DMS153 (cell line): ENCODE measurements at places on chromosomes 4 and X.

- no peak for DNase-seq
Observed at GRCh38 chr4:105150503-105150902, 3.8 kb downstream of the TET2 start.

- DNase-seq, result no peak
Observed at GRCh38 chr4:30840571-30840970, 120.4 kb downstream of the PCDH7 start.

DNA sequence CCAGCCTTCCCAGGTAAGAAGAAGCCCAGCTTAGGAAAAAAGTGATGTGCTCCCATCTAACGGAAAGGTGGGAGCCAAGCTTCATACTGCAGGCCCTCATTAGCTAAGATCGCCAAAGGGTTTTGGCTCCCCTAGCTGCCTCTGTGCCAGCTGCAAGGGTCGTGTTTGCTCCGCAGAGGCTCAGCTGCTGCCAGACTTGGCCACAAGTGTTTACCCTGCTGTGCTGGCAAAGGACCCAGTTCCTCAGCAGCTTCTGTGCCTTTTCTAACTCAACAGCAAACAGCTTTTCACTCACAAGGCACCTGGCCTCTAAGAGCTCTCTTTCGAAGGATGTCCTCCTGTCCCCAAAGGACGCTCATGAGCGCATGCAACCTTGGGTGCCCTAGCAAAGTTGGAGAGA lies 12.2 kb upstream of the VMA21 start:
- DNase-seq, result peak; percentile 66

DNA sequence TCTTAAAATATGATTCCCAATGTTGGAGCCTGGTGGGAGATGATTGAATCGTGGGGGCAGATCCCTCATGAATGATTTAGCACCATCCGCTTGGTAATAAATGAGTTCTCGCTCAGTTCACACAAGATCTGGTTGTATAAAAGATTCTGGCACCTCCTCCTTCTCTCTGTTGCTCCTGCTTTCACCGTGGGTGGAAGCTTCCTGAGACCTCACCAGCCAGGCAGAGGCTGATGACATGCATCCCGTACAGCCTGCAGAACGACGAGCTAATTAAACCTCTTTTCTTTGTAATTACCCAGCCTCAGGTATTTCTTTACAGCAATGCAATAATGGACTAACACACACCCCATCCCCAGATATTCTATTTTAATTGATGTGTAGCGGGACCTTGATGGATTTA lies 162.2 kb downstream of the NPFFR2 start:
- no peak for DNase-seq

DNA sequence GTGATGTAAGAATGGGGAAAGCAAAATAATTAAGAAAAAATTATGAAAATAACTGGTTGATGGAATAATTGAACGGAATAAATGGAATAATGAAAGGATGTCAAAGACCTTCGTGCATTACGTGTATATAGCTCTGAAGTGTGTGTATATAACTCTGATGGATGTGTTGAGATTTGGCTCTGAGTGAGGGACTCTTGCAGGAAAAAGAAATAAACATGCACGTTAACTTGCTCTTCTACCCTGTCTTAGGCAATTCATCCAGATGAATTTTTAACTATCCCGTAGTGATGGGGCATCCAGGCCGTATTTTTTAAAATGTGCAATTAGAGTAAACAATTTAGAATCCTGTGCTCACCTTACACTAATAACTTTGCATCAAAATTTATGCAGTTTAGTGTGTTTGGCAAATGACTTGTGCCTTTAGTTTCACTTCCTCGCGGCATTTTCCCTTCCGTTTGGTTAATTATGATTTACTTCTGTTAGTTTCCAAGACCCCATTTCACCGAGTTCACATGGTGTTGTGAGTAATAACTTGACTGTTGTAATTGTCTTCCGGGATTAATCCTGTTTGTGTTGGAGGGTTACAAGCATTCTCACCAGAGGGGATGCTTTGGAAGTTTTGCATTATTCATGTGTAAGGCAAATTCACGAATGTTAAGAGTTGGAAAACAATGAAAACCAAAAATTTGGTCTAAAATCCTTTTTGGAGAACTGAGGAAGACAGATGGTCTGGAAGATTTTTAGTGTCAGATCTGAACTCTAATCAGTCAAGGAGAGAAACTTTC lies 256.5 kb upstream of the FAT1 start:
- no peak for DNase-seq

GRCh38 chr4:866068-866760 lies 40.3 kb upstream of the CPLX1 start:
- no peak for DNase-seq

DNA sequence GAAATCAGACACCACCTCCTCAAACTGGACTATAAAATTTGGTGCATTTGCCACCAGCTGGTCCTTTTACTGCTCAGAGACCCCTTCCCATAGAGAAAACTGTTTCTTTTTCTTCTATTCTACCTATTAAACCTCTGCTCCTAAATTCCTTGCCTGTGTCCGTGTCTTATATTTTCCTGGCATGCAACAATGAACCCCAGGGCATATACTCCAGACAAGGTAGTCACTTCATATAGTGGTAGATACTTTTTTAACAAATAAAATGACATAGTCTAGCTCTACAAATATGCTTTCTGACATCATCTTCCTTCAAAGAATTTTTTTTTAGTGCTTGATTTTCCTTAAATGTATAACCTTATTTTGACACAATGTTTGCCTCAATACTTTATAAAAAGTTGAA lies 1402.9 kb upstream of the PABPC4L start:
- no peak for DNase-seq

DNA sequence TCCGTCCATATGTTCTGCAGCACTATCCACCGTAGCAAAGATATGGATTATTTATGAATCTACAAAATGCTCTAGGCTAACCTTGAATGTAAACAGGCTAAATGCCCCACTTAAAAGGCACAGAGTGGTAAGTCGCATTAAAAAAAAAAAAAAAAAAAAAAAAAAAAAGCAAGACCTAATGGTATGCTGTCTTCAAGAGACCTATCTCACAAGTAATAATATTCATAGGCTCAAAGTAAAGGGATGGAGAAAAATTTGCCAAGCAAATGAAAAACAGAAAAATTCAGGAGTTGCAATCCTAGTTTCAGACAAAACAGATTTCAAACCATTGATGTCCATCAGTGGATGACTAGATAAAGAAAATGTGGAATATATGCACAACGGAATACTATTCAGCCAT lies 139.4 kb downstream of the GLRA3 start:
- no peak for DNase-seq

DNA sequence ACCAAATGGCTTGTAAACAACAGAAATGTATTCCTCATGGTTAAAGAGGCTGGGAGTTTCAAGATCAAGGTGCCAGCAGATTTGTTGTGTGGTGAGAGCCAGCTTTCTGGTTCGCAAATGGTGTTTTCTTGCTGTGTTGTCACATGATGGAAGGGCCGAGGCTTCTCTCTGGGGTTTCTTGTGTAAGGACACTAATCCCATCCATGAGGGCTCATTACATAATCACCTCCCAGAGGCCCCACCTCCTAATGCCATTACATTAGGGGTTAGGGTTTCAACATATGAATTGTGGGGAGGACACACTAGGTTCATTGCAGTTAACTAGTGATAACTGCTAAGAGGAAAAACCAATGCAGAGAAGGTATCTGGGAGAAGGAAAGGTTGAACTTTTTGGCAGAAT lies 103.5 kb upstream of the ENPEP start:
- DNase-seq, result no peak

- DNase-seq, result no peak
Observed at GRCh38 chrX:20802036-20802435, 535.3 kb upstream of the RPS6KA3 start.

DNA sequence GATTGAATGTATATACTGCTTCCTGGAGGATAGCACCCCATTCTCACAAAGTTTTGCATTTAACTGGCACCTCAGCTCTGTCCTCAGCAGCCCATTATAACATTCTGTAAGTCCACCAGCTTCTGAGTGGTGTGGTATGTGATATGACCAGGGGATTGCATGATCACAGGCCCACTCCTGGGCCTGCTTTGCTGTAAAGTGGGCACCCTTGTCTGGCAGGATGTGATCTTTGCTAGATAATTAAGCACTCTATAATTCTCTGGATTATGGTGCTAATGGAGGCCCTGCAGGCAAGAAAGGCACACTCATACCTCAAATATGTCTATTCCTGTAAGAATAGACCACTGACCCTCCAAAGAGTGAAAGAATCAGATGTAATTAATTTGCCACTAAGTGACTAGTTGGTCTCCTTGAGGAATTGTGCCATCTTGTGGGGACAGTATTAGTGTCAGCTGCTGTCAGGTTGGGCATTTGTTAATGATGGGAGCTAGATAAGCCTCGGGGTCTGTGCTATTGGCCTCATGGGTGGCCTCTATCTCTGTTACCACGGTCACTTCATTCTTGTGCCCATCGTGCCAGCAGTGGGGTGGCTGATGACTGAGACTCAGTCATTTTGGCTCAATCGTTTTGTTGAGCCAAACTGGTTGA lies 2.2 kb upstream of the CFI start:
- DNase-seq, result no peak

GRCh38 chr4:173859091-173859713 lies 329.2 kb upstream of the HAND2 start:
- DNase-seq, result no peak

- DNase-seq, result no peak
Observed at GRCh38 chr4:169593050-169593560, 19.3 kb downstream of the NEK1 start.

DNA sequence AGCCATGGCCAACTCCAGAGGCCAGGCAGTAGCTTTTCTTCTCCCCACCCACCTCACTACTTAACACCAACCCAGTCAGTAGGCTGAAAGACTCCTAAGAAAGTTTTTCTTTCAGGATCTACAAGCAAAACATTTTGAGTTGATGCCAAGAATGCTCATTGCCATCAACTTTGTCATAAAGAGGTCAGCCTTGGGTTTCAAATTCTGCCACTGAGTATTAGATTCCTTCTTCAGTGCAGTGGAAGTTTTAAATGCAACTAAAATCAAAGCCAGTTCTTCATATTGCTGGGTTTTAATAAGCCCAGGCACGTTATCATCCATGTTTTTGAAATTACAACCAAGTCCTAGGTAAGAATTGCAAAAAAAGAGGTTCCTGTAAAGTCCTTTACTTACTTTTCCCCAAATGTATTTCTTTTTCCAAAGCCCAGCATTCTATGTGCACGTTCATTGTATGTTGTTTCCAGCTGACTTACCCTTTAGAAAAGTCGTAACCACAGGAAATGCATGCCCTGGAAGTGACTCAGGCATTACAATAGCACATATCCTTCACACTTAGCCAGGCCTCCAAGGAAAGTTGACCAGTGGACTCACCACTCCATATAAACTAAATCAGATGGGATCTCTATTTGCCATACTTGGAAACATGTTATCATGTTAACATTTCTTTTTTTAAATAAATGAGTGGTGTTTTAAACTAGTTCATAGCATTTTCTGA lies 229.9 kb downstream of the SOX3 start:
- DNase-seq, result no peak

DNA sequence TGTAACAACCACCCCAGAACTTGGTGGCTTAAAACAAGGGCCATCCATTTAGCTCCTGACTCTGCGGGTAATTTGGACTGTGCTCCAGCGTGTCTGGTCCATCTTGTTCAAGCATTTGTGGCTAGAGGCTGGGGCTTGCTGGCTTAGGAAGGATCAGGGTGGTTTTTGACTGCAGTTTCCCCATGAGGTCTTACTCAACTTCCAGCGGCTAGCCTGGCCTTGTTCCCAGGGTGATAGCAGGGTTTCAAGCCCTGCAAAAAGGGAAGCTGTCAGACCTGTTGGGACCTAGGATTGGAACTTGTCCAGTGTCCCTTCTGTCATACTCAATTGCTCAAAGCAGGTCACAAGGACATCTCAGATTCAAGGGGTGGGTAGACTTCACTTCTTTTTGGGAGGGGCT lies 205.9 kb downstream of the STIM2 start:
- DNase-seq, result no peak

GRCh38 chrX:131572372-131573014 lies 28.6 kb downstream of the OR13H1 start:
- DNase-seq, result no peak

- DNase-seq, result no peak
Observed at GRCh38 chr4:169620880-169621248, 486 bp downstream of the CLCN3 start.

GRCh38 chrX:16643176-16643575 lies 6.8 kb upstream of the S100G start:
- DNase-seq, result no peak

GRCh38 chrX:37776283-37776986 lies 3.4 kb upstream of the CYBB start:
- no peak for DNase-seq

DNA sequence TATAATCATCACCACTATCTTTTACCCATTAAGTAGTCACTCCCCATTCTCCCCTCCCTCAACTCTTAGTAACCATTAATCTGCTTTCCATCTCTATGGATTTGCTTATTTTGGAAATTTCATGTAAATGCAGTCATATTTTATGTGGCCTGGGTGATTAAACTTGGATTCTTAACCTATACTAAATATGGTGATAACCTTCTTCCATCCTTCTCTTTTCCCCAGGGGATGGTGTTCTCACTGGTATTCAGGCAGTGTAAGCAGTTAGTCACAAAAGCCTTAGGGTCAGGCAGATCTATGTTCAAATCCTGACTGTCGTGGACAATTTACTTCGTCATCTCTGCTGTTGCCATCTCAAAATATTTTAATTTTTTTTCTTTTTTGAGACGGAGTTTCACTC lies 29.6 kb downstream of the RAB40AL start:
- DNase-seq, result no peak

- no peak for DNase-seq
Observed at GRCh38 chr4:103934178-103934789, 214.5 kb upstream of the TACR3 start.

DNA sequence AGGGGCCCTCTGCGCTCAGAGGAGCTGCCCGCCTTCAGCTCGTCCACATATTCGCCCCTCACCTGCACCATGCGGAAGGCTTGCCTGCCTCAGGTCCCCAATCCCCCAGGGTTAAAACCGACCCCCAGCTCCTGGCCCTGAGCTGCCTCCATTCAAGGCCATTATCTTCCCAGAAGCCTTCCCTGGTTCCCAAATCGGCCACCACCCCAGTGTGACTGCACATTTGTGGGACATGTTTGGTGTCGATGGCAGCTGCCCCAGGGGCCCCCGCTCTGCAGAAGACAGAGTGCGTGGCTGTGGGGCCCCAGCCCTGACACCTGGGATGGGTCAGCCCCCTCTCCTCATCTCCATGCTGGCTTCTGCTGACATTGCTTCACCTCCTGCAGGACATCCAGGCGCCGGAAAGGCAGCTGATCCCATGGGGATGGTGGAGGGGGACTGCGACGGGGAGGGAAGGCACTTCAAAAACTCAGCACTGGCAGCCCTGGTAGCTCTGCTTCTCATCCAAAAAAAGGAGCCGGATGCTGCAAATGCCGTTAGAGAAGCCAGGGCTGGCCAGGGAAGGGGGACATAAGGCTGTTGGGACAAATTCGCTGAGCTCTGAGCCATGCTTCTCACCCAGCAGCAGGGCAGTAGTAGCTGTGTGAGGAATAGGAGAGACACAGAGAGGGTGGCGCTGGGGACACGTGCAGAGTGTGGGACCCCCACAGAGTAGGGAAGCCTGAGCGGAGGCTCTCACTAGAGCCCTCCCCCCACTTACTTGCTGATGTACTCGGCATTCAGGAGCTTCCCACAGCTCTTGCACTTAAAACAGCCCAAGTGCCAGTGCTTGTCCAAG lies 78.5 kb downstream of the ABLIM2 start:
- no peak for DNase-seq

- no peak for DNase-seq
Observed at GRCh38 chr4:110953898-110954297, 331.0 kb upstream of the PITX2 start.

GRCh38 chr4:138647433-138647832 lies 368.1 kb upstream of the NOCT start:
- no peak for DNase-seq

GRCh38 chr4:168631241-168632162 lies 134.7 kb downstream of the PALLD start:
- DNase-seq, result peak; percentile 20

- no peak for DNase-seq
Observed at GRCh38 chr4:22514481-22514880, 1.4 kb downstream of the ADGRA3 start.
